Activated CD8-positive, alpha-beta memory T cell treated with anti-CD3 and anti-CD28 coated beads, Interleukin-2, amount 50 U/mL, for 48 hours (primary cell): ENCODE measurements at places on chromosomes 2 and 18.

GRCh38 chr2:108786008-108786353, 590 bp upstream of the CCDC138 start:
- DNase-seq, result no peak

DNA sequence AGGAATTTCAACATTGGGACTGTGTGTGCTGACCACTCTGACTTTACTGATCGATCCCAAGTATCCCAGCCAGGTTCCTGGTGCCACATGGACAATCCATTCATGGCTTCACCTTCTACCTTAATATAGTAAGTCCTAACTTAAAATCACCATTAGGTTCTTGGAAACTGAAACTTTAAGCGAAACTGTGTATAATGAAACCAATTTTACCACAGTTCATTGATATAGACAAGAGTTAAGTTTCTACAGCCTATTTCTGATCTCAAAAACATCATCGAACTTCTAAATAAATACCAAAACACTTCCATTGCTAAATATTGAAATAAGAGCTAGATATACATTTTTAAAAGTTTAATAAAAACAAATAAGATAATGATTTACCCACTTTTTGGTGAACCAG, 4.4 kb upstream of the EXOC6B start:
- no peak for DNase-seq

- no peak for DNase-seq
These were observed 612.7 kb upstream of the GCFC2 start for GRCh38 chr2:76323381-76323780.

GRCh38 chr18:63961435-63961980, 8.4 kb upstream of the SERPINB8 start:
- DNase-seq, result no peak

- no peak for DNase-seq
These were observed 26.6 kb upstream of the SNTG2 start for GRCh38 chr2:923832-924601.

DNA sequence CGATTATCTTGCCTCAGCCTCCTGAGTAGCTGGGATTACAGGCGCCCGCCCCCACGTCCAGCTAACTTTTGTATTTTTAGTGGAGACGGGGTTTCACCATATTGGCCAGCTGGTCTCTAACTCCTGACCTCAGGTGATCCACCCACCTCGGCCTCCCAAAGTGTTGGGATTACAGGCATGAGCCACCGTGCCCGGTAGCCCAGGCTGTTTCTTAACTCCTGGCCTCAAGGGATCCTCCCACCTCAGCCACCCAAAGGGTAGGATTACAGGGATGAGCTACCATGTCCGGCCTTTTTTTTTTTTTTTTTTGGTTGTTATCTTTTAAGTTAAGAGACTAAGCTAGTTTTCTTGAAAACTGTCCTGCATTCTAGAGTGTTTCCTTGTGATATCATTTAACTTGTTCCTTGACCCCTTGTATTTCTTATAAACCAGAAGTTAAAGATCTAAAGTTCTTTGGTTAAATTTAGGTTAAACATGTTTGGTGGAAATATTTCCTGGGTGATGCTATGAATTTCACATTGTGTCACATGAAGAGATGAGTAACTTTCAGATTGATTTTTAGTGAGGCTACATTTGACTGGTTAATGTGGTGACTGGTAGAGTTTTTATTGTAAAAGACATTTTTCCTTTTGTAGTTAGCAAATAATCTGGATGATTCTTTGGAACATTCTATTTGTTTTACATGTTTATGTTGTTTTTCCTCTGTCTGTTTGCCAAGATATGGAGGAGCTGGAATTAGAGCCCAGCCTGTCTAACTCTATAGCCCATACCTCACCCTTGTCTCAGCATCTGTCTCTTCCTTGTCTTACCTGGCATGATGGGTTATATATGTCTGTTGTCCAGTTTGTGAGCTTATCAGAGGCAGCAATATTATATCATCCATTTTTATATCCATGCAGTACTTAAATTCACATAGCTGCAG, 5.2 kb downstream of the NCAPH start:
- no peak for DNase-seq
